ENCODE measurements at places on chromosomes 6 and 20.

- no peak for DNase-seq
These were observed 189.2 kb downstream of the TBC1D7 start for GRCh38 chr6:13139119-13139518.

GRCh38 chr6:71288228-71289038 is at the start of gene OGFRL1:
Gene OGFRL1 (plus strand): TSS chr6:71288811. CDS start chr6:71288937, 126 bp downstream.
- peak; percentile 90 for DNase-seq

- no peak for DNase-seq
These were observed 22.7 kb downstream of the DSE start for GRCh38 chr6:116393430-116393829.

DNA sequence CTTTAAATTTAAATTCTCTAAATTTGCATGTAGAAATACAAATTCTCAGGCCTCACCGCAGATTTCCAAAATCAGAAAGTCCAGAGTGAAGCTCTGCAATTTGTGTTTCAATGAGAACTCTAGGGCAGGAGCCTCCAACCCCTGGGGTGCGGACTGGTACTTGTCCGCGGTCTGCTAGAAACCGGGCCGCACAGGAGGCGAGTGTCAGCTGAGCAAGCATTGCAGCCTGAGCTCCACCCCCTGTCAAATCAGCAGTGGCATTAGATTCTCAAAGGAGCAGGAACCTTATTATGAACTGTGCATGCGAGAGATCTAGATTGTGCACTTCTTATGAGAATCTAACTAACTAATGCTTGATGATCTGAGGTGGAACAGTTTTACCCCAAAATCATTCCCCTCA is 203.0 kb upstream of the PCSK2 start:
- DNase-seq, result no peak

DNA sequence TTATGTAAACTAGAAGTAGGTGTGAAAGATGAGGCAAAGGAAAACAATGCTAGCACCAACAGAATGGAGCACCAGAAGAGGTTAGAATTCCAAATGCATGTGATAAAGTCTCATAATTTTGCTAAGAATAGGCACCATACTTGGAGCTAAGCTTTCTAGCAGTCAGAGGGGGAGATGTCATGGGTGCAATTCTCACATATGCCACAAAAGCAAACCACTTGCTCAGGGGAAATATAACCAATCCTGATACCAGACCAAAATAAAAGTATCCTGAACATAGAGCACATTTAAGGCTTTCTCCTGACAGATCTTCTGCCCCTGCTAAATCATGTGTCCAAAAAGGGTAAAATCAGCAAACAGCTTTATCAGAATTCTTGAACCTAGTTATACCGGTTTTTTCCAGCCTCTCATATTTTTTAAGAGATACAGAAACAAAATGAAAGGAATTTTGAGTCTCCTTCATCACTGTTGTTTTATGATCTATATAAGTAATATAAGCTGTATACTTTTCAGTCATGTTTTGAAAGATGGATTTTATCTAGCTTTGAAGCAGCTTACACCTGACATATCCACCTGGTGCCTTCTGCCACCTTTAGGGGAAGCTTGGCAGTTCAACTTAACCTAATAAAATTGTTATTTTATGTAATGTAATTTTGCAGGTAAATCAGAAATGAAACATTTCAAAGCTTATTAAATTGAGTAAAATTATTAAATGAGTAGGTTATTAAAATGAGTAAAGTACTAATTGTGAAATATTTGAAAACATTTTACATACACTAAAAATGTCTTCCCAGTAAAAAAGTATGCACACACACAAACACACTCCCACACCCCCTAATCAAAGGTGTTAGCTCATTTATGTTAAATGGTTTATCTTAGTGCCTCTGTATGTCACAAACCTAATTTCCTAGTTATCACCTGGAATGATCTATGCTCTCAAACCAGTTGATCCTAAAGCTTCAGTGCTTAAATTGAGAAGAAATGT is 2.8 kb downstream of the SPO11 start:
- no peak for DNase-seq

- DNase-seq, result no peak
These were observed 5.2 kb downstream of the BICRAL start for GRCh38 chr6:42787063-42787472.

- DNase-seq, result no peak
These were observed 173.2 kb downstream of the TMEM242 start for GRCh38 chr6:157150076-157150475.

GRCh38 chr6:24613361-24614042 is 32.5 kb downstream of the KIAA0319 start:
- no peak for DNase-seq

- no peak for DNase-seq
These were observed 570 bp downstream of the TULP4 start for GRCh38 chr6:158312672-158313397.

All from 8988T (cell line).